ENCODE measurements at places on chromosomes 1 and 21.

- no peak for DNase-seq
These were observed 9.8 kb upstream of the SSX2IP start for GRCh38 chr1:84700070-84700469.

DNA sequence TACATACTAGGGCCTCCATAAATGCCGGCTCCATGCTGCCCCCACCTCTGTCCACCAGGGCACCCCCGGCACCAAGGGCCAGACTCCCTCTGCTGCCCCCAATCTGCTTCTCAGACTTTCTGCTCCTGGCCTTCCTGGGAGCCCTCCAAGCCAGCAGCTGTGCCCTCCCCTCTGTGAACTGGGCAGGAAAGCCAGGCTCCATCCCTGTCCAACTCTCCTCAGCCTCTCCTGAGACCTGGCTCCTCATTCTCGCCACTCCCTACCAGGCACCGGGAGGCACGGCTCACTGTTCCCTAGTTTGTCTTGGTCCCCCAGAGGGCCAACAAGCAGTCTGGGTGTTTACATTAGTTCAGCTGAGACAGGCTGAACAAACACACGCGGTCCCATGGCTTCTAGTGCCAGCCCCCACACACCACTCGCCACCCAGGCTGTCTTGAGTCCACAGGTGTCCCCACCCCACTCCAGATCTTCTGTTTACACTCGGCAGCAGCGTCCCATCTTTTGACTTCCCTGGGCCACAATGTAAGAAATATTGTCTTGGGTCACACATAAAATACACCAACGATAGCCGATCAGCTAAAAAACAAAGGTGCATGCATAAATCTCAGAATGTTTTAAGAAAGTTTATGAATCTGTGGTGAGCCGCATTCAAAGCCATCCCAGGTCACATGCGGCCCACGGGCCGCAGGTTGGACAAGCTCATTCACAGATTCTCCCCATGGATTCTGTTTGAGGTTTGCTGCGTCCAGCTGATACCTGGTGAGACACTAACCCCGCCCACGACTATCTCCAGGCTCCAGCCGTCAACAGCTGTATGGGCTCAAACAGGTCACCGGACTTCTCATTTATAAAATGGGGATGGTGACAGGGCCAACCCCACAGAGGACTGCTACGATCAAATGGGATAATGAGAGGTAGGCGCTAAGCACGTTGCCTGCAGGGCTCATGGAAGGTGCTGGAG, 29.5 kb upstream of the ECE1 start:
- no peak for DNase-seq

- DNase-seq: no peak
These were observed 16.0 kb downstream of the ENO1 start for GRCh38 chr1:8862528-8862927.

DNA sequence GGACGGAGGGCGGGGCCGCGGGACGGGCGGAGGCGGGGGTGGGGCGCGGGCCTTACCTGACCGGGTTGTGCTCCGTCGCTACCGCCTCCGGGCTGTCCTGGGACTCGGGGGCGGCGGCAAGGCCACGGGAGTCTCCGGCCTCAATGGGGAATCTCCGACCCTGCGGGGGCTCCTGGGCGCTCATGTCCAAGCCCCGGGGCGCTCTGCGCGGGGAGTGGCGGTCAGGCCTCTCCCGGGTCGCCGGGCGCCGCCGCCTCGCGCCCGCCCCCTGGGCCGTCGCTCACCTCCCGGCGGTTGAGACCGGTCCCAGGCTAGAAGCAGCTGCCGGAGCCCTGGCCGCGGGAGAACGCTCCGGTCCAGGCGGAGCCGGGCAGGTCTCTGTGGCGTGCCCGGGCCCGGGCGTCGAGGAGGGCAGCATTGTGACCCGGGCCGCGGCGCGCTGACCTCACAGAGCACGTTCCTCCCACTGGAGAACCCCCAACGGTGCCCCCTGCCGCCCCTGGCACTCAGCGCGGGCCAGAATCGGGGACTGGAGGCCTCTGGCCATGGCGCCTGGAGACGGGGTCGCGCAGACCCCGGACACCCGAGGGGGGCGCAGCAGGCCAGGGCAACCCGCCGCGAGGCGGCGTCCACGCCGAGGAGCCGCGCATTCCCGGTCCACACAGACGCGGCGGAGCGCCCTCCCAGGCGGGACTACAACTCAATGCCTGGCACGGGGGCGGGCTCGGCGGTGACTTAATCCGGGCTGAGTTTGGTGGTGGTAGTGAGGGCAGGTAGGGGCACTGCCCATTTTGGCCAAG, 411 bp downstream of the FAM229A start:
- DNase-seq: peak; percentile 42

DNA sequence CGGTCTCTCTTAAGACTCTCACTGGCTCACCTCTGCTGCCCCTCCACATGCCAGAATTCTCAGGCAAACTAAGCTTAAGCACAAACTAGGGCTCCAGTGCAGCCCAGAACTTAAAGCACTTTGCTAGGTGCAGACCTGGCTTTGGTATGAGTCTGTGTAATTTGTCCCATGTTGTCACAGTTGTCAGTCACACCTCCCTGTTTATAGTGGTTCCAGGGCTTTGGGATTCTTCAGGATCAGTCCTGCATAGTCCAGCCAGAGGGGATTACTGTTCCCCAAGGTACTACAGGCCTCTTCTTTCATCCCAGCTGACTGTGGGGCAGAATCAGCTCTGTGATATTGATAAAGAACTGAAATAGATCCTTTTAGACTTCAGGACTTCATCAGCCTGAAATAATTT, 105.0 kb upstream of the UBE2U start:
- no peak for DNase-seq

DNA sequence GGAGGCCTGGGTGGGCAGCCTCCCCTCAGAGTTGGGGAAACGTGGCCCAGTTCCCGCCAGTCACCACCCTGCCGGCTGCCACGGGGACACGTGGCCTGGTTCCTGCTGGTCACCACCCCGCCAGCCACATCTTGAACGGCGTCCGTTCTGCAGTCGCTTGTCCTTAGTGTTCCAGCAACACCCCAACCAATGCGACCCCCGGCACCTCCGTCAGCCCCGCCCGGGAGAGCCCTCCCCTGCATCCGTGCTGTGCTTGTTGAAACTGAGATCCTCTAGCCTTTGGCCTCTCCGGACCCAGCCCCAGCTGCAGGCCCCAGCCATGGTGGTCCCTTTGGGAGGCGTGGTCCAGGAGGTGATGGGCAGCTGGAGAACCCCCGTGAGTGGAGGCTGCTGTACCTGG, 18.7 kb downstream of the PRKCZ start:
- no peak for DNase-seq

Measured in NCI-H146 (cell line).